ENCODE measurements at places on chromosomes 11 and 22. TPM values are rescaled to one million over a fixed set of nuclear protein-coding genes. Genes with fewer than 3 reads are reported as not detected.

- H3K4me1 ChIP-seq: no peaks in the 10 kb centered on the region
- H3K36me3 ChIP-seq: no peaks in the 10 kb centered on the region
- no peak for DNase-seq
- no peak overlapping the region for H3K27ac ChIP-seq
- no peaks in the 10 kb centered on the region for H3K27me3 ChIP-seq
Observed at GRCh38 chr11:21396342-21397008, 727.1 kb downstream of the NELL1 start.

DNA sequence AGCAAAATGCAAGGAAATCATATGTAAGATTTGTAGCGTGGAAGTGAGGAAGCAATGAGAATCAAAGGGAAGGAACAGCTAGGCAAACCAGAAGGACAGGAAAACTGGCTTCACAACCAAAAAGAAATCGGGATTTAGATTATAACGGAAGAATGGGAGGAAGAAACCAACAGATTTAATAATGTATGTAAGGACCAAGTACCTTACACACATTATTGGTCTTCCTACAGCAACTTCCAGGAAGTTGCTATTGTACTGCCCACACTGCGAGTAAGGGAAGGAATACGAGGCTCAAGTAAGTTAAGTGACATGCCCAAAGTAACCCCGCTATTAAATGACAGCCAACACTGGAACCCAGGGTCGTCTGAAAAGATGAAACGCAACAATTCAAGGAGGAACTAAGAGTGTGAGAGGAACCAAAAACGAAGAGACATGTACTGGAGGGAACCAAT, 473 bp downstream of the TXN2 start:
- H3K36me3 ChIP-seq: peaks cover 43% of the 10 kb centered on the region
- peak overlapping the region; percentile 99 for H3K27ac ChIP-seq
- H3K4me1 ChIP-seq: no peaks in the 10 kb centered on the region
- no peaks in the 10 kb centered on the region for H3K27me3 ChIP-seq
- peak overlapping the region; percentile 62 for H3K4me3 ChIP-seq

- no peaks in the 10 kb centered on the region for H3K36me3 ChIP-seq
- H3K27ac ChIP-seq: no peak overlapping the region
- no peak for DNase-seq
- H3K4me3 ChIP-seq: no peak overlapping the region
- no peaks in the 10 kb centered on the region for H3K27me3 ChIP-seq
Observed at GRCh38 chr11:66188580-66188979, 79.9 kb upstream of the RAB1B start.

DNA sequence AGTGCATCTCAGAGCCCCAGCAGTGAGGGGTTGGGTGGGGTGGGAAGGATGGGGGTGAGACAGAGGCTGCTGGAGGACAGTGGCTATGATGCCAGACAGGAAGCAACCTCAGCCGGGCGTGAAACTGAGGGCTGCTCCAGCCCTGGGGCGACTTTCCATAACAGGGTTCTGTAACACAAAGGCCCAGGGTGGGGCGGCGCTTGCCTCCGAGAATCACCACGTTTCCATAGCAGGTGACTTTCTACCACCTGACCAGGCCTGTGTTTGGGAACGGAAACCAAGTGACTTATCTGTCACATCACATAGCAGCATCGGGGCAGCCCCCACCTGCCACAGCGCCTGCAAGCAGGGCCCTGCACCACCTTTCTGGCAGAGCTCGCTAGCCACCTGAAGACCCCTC, 85.8 kb downstream of the TRMU start:
- H3K27me3 ChIP-seq: no peaks in the 10 kb centered on the region
- no peak overlapping the region for H3K27ac ChIP-seq
- no peak for DNase-seq
- H3K36me3 ChIP-seq: no peaks in the 10 kb centered on the region

DNA sequence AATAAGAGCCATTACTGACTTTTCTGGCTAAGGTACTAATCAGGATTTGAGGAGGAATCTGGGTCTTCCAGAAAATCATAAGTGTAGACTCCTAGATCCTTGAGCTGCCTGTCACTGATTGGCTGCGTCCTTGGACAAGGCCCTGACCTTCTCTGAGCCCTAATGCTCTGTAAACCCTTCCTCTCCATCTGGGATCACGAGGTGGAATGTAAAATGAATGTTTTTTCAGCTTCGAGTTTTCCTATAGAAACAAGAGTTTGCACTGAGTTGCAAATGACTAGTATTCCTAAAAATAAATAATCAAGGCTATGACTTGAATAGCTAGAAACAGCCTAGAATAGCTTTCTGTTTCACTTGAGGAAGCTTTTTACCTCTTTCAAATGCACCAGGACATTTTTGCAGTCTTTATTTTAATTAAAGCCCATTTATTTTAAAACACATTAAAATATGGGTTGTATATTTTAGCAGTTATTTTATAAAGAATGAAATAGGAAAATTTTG, 1.1 kb upstream of the DIXDC1 start:
- peak overlapping the region; percentile 49 for H3K4me3 ChIP-seq
- peak overlapping the region; percentile 80 for H3K27ac ChIP-seq
- H3K36me3 ChIP-seq: no peaks in the 10 kb centered on the region
- H3K4me1 ChIP-seq: peaks cover 76% of the 10 kb centered on the region

- DNase-seq: no peak
- peaks cover 12% of the 10 kb centered on the region for H3K4me1 ChIP-seq
- no peaks in the 10 kb centered on the region for H3K27me3 ChIP-seq
- no peak overlapping the region for H3K4me3 ChIP-seq
Observed at GRCh38 chr11:86220653-86221052, 23.9 kb upstream of the EED start.

DNA sequence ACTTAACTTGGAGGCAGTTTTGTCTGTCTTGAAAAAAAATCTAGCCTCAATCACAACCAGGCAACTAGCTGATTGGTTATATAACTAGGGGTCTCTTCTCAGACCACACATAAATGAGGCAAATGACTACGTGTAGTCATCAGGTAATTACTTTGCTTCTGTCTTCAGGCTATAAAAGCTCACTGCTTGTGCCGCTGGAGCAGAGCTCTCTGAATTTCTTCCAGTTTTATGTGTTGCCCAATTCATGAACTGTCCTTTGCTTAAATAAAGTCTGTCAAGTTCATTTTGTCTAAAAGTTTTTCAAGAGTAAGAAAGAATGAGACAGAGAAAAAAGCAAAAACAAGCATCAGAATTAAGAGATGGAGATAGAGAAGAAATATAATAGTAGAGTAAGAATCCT, 93.4 kb downstream of the MUC15 start:
- no peaks in the 10 kb centered on the region for H3K36me3 ChIP-seq
- no peak for DNase-seq
- no peak overlapping the region for H3K27ac ChIP-seq
- H3K4me1 ChIP-seq: no peaks in the 10 kb centered on the region
- H3K4me3 ChIP-seq: no peak overlapping the region

DNA sequence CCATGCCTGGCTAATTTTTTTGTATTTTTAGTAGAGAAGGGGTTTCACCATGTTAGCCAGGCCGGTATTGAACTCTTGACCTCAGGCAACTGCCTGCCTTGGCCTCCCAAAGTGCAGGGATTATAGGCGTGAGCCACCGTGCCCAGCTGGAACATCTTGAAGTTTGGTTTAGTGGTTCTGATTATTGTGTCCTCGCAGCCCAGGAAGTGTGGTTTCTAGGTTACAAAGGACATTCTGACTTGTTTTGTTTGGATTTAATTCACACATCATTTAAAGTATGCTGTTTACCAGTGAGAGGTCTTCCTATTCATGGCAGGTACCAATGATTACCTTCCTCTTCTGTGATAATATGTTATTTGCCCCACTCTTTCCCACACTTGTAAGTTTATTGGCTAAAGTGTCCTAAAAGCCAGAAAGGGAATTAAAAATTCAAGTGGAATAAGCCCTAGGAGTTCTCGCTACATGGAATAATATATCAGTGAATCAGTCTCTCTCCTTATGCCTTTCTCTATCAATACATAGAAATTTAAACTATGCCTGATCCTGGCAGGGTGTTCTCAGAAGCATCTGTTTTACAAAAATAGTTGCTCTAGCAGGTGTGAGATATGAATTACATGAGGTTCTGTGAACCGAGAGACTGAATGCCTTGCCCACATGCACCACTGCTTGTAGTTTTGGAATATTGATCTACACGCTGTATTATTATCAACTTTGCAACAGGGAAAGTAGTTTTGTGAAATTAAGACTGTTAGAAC, 263.1 kb downstream of the DDX10 start:
- no peaks in the 10 kb centered on the region for H3K36me3 ChIP-seq
- no peak overlapping the region for H3K4me3 ChIP-seq
- H3K4me1 ChIP-seq: no peaks in the 10 kb centered on the region
- DNase-seq: no peak

Gene NUDT22
- 62.0 TPM for total RNA-seq

Data from tibial nerve (tissue), 4 donors.